ENCODE measurements at places on chromosomes 11 and 22. TPM values are rescaled to one million over a fixed set of nuclear protein-coding genes. Genes with fewer than 3 reads are reported as not detected.

DNA sequence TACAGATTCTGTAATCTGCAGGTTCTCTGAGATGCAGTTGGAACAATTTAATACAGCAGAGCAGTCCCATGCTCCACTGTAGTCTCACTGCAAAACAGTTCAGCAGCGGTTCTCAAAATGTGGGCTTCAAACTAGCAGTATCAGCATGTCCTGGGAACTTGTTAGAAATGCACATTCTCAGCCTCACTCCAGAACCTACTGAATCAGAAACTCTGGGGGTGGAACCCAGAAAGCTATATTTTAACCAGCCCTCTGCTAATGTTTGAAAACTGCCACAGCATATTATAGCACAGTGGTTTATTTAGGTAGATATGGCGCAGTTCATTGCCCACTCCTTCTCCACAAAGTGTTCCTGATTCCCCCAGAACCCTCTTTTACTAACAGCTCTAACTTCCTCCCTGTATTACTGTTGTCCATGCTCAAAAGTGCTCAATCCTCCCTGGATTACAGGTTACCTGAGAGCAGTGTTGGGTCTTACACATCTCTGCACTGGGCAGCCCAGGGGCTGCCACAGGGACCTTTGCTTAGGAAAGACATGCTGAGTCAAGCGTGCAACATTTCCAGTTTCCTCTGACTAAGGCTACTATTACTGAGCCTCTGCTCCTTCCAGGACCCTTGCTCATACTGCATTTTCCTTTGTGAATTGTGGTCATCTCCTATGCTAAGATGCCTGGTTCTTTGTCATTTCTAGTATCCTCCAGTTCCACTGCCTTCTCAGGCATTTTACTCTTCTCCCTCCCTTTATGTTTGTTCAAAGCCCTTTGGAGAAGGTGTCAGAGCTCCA lies 7.7 kb upstream of the DGAT2 start:
- H3K4me1 ChIP-seq, result no peaks in the 10 kb centered on the region
- no peak overlapping the region for H3K4me3 ChIP-seq
- H3K27me3 ChIP-seq, result no peaks in the 10 kb centered on the region
- H3K27ac ChIP-seq, result no peak overlapping the region

DNA sequence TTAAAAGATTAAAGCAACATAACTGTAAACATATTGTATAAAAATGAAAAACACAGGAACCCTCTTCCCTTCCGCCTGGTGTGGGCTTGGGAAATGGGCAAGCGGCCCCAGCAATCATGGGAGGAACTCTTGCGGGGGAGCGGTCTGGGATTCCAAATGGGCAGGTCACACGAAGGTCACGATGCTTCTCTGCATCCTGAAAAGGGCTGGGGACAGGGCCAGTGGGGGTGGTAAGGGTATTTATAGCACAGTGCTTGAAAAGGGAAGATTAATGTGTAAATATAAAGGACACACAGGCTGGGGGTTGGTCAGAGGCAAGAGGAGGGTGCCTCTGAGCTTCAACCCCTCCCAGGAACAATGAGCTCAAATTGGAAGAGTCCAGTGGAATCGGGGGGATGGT lies 46.9 kb upstream of the OR4B1 start:
- H3K4me3 ChIP-seq, result no peak overlapping the region
- DNase-seq, result no peak
- H3K27me3 ChIP-seq, result no peaks in the 10 kb centered on the region
- no peaks in the 10 kb centered on the region for H3K36me3 ChIP-seq
- H3K27ac ChIP-seq, result peak overlapping the region; percentile 43

DNA sequence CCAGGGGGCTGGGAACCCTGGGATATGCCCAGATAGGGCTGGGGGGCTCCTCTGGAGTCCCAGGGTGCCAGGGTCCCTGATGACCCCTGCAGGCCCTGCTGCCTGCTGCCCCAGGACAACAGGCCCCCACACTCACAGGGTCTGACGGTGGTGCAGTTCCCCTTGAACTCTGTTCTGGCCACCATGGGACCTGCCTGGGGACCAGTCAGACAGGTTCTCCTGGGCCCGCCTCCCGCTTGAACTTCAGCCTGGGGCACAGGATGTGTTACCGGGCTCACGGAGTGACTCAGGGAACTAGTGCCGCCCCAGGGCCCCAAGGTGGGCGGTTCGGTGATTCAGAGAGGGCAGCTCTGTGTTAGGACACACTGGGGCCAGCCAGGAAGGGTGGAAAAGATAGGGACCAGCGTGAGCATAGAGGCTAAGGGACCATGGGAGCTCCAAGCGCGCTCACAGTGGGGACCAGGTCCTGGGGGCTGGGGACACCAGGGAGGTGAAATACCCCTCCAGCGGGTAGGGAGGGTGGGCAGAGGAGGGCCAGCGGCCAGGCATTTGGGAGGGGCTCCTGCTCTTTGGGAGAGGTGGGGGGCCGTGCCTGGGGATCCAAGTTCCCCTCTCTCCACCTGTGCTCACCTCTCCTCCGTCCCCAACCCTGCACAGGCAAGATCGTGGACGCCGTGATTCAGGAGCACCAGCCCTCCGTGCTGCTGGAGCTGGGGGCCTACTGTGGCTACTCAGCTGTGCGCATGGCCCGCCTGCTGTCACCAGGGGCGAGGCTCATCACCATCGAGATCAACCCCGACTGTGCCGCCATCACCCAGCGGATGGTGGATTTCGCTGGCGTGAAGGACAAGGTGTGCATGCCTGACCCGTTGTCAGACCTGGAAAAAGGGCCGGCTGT lies 21.5 kb upstream of the TXNRD2 start:
- H3K4me1 ChIP-seq, result peaks cover 9% of the 10 kb centered on the region
- no peaks in the 10 kb centered on the region for H3K27me3 ChIP-seq
- H3K27ac ChIP-seq, result peak overlapping the region; percentile 97

DNA sequence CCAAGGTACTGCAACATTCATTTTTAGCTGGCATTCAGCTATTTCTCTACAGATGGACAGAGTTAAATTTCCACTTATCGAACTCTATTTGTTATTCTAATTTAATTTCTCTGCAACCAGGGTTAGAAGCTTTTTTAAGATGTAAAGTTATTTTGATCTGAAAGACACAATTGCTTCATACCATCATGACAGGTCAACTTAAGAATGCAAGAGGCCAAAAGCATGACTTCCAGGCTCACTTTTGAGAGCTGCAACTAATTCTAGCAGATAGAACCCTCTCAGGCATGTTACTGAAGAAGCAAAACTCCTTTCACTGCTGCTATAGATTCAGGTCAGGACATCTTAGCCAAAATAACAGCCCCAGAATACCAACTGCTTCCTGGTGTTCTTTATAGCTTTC lies 86.5 kb upstream of the GALNT18 start:
- H3K27me3 ChIP-seq, result no peaks in the 10 kb centered on the region
- H3K4me1 ChIP-seq, result no peaks in the 10 kb centered on the region
- no peak overlapping the region for H3K4me3 ChIP-seq
- H3K27ac ChIP-seq, result no peak overlapping the region
- no peaks in the 10 kb centered on the region for H3K36me3 ChIP-seq
- no peak for DNase-seq

- no peaks in the 10 kb centered on the region for H3K36me3 ChIP-seq
- no peaks in the 10 kb centered on the region for H3K27me3 ChIP-seq
- H3K4me1 ChIP-seq, result no peaks in the 10 kb centered on the region
- peak; percentile 37 for DNase-seq
- H3K27ac ChIP-seq, result no peak overlapping the region
Observed at GRCh38 chr11:14300661-14301304, 58.2 kb downstream of the RRAS2 start.

The SAA2 gene
- total RNA-seq, result 428 TPM
